Skin of body (tissue), 3 donors: ENCODE measurements at places on chromosomes 6 and 20. TPM values are rescaled to one million over a fixed set of nuclear protein-coding genes. Genes with fewer than 3 reads are reported as not detected.

- no peak for DNase-seq
Measured at GRCh38 chr6:105072798-105073199, 107.0 kb downstream of the POPDC3 start.

STMND1 gene
- total RNA-seq: not detected

DNAH8 gene
- 0.89 TPM for total RNA-seq

RHAG gene
- total RNA-seq: 5.8 TPM

DNA sequence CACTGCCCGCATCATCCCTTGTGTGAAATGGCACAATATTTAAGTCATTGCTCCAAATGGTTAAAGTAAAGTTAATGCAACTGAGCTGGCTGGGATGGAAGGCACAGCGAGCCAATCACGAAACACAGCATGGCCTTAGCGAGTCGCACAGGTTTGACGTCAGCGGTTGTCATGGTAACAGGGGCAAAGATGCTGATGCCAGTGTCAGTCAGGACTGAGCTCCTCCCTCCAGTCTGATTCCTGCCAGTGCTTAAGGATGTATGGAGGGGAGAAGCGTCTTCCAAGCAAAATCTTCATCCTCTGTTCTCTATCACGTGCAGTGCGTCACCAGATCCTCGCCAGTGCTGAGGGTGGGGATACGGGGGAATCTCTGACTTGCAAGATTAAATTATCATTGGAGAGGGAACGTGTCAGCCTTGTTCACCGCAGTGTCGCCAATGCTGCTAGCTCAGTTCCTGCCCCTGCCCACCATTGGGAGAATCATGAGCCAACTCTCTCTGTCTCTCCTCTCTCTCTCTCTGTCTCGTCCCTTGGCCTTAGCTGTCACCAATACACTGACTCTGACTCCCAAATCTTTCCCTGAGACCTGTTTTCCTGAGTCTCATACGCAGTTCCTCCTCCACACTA lies 24.5 kb downstream of the TSPYL4 start:
- DNase-seq: peak; percentile 93
